ENCODE measurements at places on chromosomes 3 and 15. TPM values are rescaled to one million over a fixed set of nuclear protein-coding genes. Genes with fewer than 3 reads are reported as not detected.
A peak's percentile ranks its signal among the peaks of the same experiment; 100 is the strongest.

- no peak for DNase-seq
Measured at GRCh38 chr15:84970843-84971242, 10.8 kb upstream of the PDE8A start.

DNA sequence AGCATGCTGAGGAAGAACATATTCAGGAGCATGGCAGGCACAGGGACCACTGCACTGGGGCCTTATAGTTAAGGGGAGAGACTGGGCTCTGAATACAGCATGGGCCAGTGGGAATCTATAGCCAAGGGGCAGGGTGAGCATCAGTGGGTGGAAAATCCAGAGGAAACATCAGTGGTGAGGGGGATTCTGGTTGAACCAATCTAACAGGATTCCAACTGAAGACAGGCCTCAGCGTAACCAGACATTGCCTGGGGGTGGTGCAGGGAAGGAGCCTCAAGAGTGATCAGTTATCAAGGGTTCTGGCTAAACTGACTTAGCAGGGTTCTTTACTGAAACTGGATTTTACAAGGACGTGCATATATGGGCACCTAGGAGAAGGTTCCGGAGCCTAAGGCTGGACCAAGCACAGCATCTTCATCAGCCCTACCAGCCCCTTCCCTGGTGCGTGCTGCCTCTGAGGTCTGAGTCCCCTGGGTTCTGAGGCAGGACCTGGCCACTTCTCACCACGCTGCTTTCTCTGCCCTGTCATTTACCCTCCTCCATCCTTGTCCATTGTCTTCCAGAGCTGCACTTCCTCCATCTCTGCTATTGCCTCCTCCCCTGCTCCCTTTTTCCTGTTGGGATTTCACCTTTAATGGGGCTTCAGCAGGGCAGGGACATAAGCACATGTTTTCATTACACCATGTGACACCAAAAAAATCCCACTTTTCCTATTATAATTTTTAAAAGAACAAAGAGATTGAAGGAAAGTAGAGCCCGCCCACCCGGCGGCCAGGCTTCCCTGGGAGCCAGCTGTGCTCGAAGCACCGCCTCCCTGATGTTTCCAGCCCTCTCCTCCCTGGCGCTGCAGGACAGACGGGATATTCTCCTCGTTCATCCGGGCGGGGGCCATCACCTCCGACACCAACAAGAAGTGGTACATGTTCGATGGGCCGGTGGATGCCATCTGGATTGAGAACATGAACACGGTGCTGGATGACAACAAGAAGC, 52.1 kb downstream of the DNAH1 start:
- DNase-seq: no peak

DNA sequence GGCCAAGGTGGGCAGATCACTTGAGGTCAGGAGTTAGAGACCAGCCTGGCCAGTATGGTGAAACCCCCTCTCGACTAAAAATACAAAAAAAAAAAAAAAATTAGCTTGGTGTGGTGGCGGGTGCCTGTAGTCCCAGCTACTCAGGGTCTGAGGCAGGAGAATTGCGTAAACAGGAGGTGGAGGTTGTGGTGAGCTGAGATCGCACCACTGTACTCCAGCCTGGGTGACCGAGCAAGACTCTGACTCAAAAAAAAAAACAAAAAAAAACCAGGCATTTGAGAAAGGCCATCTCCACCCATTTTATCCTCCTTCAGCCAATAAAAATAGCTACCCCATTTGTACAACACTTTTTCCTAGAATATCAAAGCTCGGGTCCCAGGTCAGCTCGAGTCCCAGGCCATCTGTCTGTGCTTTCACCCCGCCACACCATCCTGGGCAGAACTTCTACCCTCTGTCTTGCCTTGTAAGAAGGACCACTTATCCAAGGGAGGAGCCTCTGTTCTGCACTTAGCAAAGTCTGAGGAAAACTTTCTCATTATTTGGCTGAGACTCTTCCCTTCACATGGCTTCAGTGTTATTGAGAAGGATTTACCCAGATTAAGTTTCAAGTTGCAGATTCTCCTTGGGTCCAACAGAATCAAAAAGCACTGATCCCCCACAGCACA, 99.1 kb downstream of the MESD start:
- peak; percentile 67 for DNase-seq

DNA sequence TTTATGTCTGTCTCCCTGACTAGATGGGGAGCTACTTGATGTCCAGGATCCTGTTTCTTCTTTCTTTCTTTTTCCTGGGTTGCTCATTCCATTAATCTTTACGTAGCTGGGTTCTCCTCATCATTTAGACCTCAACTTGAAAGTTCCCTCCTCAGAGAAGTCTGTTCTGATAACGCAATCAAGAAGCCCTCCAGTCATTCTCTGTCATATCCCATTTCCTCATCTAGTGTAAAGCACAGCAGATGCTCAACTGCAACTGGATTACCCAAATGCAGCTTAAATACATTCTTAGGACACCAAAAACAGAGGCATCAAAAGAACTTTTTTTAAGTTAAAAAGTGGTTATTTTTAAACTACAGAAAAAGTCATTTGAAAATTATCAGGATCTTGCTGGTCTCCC, 51.7 kb upstream of the ST3GAL6 start:
- DNase-seq: no peak

DNA sequence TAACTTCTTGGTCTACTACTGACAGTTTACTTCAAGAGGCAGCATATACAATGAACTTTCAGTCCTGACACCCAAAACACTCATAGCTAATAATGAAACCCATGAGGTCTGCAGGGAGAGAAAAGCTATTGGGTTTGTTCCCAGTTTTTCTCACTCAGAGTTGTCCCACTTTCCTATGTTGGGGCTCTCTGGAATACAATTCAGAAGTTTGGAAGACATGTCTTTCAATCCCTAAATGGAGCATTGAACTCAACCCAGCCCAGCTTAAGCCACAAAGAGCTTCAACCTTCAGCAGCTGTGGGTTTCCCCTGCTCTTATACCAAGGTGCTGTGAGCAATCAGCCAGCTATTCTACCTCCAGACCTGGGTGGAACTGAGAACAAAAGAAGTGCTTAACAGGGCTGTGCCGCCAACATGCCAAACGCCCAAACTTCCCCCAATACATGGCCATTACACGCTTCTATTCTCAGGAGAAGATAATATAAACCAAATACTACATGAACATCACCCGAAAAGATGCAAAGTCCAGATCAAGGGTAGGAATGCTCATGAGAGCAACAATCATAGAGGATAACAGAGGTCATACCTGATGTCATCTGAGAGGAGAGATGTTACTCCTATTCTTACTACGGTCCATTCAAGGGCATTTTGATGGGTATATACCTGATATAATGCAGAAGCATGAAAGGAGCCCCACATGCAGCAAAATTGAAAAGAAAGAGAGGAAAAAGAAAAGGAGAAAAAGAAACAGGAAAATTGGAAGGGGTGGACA, 131.2 kb upstream of the TGFBR2 start:
- DNase-seq: no peak

GRCh38 chr3:172914854-172915253, 164.3 kb downstream of the ECT2 start:
- DNase-seq: no peak

GRCh38 chr3:170689296-170689829, 103.5 kb upstream of the SLC7A14 start:
- DNase-seq: peak; percentile 76

GRCh38 chr3:186519021-186519658, 25.0 kb downstream of the CRYGS start:
- DNase-seq: no peak

DNA sequence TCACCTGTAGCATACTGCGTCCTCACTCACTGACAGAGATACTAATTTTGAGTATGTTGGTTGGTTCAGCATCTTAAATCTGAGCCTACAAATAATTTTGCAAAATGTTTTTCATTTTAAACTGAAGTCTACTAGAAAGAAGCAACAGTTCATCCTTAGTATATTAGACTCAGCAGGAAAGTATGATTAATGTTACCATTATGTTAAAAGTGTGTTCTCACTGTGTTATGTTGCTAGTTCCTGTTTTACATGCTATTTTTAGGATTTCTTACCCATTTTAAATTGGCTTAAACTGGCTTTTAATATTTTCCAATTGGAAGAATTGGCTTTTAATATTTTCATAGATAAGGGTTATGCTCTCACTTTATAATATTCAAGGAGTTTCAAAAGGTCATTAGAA, 25.7 kb downstream of the ACKR4 start:
- DNase-seq: no peak

GRCh38 chr3:125054449-125055329, 1.1 kb downstream of the HEG1 start:
- DNase-seq: peak; percentile 91

- DNase-seq: peak; percentile 80
Measured at GRCh38 chr3:12440927-12441714, 43.2 kb upstream of the TSEN2 start.

The ISLR gene
- 77.5 TPM for total RNA-seq
